ENCODE measurements at places on chromosomes 1 and 21.

GRCh38 chr1:19643602-19644394 lies at the start of gene NBL1:
NBL1 (plus strand) TSS chr1:19644311; CDS start chr1:19655031, 10,720 bp downstream.
- peak; percentile 54 for DNase-seq

DNA sequence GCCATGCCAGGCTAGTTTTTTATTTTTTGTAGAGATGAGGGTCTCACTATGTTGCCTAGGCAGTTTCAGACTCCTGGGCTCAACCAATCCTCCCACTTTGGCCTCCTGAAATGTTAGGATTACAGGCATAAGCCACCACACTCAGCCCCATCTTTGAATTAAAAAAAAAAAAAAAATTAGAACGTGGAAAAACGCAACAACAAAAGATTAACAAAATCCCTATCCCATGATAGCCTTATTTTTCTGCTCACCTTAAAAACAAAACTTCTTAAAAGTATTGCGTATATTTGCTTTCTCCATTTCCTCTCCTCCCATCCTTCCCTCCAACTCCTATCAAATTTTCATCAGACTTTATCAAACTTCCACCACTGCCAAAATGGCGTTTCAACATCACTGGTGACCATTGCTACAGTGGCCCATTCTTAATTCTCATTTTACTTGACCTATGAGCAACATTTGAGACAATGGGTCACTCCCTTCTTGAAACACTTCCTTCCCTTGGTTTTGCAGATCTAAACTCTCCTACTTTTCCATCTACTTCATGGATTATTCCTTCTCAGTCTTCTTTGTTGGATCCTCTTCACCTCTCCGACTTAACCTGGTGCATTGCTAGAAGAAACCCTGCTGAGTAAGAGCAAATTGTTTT lies 579 bp upstream of the ZNF684 start:
- DNase-seq: no peak

DNA sequence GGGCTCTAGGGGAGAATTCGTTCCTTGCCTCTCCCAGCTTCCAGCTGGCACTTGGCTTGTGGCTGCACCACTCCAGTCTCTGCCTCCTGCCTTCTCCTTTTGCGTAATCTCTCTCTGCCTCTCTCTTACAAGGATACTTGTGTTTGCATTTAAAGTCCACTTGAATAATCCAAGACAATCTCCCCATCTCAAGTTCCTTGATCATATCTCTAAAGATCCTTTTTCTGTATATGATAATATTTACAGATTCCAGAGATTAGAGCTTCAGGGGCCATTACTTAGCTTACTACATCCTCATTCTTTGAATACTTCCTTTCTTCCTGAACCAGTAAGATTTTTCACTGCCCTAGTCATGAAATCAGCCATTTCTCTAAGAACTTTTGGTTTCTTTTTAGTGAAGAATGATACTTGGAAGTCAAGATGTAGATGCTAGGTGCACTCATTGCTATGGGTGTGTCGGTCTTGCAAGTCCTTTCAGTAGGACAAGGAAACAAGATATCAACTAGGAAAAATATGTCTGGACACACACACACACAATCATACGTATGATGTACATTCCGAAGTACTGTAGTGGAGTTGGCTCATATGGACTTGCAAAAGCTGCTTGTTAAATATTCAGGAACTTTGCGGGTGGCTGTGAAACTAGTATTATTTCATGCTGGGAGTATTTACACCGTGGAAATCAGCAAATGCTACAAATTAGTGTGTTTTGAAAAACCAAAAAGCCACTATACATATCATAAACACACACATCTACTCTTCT lies 20.8 kb upstream of the RLF start:
- no peak for DNase-seq

DNA sequence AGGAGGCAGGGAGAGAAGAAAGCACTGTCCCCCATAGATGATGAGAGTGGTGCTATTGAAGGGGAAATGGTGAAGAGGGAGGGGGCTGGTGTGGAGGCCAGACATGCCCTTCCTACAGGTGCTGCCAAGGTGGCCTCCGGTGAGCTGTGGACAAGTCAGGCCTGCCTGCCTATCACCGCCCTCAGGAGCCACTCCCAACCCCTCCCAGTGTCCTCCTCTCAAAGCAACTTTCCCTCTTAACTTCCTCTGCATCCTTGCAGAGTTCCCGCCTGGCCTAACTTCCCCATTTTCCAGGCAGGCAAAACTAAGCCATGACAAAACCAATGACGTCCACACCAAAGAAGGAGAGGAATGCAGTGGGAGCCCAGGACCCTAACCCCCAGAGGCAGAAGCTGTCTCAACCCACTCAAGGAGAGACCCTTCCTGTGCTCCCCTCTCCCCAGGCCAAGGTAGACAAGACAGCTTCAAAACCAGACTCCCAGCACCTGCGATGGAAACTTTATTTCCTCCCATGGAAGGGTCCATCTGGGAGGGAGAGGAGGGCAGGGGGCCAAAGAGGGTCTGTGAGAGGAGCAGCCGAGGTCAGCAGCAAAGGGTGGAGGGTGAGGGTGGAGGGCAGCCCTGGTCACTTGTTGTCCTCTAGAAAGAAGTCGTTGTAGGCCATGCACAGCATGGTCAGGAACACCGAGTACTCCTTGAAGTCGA lies 1.0 kb upstream of the S100A6 start:
- DNase-seq: no peak

DNA sequence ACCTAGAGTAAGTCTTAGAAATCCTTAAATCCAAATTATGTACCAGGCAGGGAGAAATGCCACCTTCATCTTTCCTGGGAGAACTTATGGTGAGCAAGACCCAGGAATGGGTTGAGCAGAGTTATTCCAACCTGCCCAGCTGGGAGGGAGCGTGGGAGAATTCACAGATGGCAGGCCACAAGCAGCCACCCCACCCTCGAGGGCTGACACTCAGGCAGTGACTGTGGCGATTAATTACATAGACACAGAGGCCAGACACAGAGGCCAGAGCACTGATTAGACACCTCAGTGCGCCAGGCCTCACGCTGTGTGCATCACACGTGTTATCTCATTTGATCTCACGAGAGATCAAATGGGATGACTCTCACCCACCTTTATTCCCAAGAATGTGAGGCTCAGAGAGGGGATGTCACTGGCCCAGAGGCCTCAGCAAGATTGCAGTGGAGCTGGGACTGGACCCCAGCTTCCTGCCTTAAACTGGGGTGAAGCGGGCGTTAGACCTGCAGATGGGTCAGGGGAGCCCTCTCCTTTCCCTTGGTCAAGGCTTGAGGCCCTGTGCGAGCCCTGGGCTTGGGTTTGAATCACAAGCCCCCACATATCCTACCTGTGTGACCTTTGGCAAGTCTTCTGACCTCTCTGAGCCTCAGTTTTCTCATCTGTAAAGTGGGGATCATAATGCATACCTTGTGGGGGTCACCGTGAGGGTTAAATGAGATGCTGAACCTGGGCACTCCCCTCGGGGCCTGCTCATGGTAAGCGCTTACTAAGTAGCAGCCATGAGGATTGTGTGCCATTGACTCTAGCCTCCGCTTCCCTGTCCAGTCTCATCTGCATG lies 28.8 kb upstream of the PADI4 start:
- no peak for DNase-seq

DNA sequence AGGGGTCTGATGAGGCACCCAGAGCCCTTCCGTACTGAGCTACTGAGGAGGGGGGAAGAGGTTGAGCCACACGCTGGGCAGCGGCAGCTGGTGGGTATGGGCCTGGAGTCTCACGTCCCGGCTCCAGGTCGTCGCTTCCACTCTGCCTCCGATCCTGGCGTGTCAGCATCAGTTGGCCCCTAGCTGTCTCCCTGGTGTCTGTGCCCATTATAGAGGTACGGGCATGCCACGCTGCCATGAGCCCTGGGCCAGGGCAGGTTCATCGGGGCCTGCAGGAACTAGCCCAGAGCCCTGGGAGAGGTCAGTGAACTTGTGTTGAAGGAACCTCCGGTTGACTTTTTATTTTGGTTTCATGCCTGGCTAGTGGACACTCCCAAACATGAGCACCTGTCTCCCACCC lies 18.2 kb downstream of the COQ8A start:
- no peak for DNase-seq

DNA sequence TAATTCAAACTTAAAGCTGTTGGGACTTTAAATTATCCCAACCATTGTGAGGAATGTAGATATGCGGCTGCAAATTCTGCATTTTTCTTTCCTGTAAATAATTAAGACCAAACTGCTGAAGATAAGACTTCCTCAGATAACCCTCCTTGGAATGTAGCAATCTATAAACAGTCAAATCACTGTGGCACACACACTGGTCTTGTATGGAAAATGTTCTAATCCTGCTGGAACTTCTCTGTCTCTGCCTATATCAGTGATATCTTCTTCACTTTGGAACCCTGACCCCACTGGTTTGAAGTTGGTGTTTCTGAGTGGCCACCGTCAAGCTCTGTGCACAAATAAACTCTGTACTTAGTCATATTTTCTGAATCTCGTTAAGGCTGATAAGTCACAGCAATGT lies 32.9 kb downstream of the HSF2BP start:
- no peak for DNase-seq

DNA sequence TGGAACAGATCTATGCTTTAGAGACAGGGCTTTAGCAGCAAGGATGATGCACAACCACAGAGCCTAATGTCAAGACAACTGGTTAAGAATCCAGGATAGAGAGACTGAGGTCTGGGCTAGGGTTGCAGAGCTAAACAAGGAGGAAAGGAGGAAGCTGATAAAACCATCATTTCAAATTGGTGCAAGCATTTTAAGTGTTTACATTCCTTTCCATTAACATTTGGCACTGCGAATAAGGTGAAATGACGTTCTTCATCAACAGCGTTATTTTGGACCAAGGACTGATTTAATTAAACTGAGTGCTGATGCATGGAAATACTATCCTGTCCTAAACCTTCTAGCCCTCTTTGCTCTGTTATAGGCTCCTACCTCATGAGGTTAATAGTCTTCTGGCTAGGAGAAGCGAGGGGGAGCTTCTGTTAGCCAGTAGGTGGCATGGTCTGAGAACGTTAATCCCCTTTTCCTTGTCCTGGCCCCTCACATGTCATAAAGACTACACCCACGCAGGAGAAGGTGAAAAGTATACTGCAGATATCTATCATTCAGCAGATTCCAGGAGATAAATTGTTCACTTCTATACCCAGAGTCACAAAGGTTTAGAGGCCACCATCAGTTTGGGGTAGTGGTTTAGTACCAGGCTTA lies 7.6 kb upstream of the C1orf21 start:
- no peak for DNase-seq

DNA sequence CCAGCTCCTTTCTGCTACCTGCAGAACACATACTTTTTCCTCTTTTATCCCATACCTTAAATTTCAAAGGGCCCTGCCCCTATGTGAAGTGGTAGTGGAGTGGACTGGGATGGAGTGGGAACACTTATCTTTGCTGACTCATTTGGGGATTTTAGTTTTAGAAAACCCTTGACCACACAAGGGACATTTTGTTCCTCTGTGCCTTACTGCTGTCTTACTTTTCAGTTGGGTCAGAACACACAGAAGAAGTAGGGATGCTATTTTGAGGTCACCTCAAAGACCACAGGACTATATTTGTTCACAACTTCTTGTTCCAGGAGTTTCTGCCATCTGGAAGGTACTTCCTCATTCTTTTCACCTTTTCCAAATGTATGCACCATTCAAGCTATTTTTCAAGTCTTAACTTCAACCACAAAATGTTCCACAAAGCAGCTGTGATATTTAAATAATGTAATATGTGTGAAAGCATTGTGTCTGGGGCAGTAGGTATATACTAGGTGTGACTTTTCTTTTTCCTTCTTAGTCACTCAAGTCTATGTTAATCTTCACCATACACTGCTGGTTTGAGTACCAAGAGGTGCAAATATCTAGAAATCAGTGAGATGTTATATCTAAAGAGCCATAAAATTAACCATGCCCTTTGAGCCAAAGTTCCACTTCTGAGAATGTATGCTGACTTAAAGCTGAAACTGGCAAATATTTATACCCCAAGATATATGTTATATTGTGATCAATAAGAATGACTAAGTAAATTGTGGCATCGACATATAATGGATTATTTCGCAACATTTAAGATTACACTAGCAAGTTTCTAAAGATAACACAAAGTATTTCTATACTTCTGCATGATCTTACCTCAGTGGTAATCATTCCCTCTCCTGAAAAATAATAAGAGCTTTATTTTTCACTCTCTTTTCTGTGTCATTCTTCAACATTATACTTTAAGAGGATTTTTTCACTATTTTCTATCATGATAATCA lies 308.5 kb downstream of the MRPL39 start:
- DNase-seq: no peak

- no peak for DNase-seq
These were observed 32.7 kb upstream of the ANGPTL7 start for GRCh38 chr1:11156441-11156840.

DNA sequence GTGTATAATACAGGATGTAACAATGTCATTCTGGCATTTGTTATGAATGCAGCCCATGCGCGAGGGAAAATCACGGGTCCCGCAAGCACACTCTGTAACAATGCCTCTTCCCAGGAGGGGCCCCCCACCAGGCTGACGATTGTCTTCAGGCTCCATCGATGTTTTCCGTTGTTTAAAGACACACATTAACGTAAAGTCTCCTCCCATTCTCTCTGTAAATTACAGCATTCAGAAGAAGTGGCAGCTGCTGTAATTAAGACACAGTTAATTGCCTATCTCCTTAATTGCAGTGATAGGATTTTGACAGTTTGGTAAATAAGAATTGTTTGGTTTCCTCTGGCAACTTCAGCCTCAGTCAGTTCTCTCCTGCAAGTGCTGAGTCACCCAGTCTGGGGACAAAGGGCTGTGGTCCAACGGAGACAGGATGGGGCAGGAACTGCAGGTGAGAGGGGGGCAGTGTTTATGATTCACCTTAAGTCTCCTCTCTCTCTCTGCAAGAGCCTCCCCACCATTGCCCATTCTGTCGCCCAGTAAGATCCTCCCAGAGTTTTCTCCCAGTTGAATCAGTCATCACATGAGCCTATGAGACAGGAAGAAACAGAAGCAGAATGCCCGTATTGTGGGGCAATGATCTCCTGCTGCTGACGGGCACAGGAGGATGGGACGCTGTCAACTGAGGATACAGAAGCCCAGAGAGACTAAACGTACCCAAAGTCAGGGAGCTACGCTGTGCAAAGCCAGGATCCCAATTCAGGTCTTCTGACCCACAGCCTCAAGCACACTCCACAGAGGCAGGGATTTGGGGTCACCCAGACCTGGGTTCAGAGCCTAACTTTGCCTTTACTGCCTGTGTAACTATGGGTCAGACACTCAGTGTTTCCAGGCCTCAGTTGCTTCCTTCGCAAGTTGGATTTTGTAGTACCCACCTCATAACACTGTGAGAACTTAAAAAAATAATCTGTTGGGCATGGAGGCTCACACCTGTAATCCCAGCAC lies 110.0 kb downstream of the ADSS2 start:
- DNase-seq: no peak

GRCh38 chr1:245153081-245153551 lies 1.7 kb upstream of the KIF26B start:
- DNase-seq: no peak

DNA sequence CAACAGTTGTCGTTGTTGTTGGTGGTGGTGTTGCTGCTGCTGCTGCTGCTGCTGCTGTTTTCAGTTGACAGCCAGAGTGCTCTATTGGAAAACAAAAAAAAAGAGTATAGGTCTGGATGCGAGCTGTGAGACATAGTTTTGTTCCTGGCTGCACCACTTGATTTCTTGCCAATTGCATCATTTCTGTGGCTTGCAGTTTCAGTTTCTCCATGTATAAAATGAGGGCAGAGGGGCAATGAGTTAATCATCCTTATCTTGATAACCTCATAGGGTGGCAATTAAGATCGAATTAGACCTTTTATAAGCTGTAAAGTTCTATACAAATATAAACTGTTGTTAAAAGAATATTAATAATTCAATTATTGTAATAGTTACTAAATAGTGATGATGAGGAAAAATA lies 156.7 kb downstream of the DMRTA2 start:
- no peak for DNase-seq
